ENCODE measurements at places on chromosomes 13 and 19. TPM values are rescaled to one million over a fixed set of nuclear protein-coding genes. Genes with fewer than 3 reads are reported as not detected.

- DNase-seq = no peak
Observed at GRCh38 chr19:2335848-2336247, 7.4 kb downstream of the SPPL2B start.

Gene PSG1
- total RNA-seq = not detected

Gene ANO8
- 12.6 TPM for total RNA-seq

Gene ARHGEF1
- 29.2 TPM for total RNA-seq

- no peak for DNase-seq
Observed at GRCh38 chr13:100290165-100290801, 201.4 kb downstream of the PCCA start.

DNA sequence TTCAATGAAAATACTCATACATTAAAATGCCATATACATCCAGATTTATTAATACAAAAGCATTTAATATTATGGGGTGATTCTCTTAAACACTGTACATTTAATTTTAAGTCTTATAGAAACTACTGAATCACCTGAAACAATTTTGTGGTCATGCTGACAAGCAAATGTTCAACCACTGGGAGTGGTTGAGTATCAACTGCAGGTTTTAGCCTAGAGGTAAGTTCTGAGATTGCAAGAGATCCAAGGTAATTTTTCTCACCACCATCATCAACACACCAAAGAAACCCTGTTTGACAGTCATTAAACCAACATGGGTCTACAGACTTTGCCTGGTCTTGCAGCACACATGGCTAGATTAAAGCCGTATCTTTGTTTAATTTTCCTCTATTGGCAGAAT, 196.3 kb downstream of the LHFPL6 start:
- no peak for DNase-seq

DNA sequence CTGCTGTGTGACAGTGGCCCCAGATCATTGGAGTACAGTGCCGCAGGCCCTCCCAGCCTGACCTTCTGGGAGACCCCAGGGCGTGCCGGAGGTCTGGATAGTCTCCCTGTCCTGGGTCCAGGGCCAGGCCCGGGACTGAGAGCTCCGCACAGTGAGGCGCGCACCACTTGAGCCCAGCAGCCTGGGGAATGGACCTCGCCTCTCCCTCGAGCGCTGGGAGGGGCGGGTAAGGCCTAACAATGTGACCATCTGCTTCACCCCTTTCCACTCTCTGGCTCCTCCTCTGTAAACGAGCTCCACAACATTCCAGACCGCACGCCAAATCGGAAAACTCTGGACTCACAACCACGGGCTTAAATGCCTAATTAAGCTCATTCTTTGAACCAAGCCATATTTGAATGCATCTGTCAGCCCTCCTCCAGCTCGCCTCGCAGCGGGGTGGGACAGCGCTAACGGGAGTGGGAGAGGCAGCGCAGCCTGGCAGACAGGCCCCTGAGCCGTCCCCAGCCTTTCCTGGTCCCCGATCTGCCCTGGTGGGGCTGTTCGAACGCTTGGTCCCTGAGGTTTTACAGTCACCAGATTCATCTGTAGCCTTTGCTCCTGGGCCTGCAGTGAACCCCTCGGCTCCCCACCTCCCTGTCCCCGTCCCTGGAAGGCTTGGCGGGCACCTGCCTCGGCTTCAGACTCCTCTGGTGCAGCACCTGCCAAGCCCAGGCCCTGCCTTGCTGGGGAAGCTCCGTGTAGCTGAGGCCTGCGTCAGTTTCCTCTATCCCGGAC, 120.7 kb upstream of the VSTM2B start:
- peak; percentile 49 for DNase-seq

- no peak for DNase-seq
Observed at GRCh38 chr13:39111145-39111544, 72.9 kb downstream of the NHLRC3 start.

DNA sequence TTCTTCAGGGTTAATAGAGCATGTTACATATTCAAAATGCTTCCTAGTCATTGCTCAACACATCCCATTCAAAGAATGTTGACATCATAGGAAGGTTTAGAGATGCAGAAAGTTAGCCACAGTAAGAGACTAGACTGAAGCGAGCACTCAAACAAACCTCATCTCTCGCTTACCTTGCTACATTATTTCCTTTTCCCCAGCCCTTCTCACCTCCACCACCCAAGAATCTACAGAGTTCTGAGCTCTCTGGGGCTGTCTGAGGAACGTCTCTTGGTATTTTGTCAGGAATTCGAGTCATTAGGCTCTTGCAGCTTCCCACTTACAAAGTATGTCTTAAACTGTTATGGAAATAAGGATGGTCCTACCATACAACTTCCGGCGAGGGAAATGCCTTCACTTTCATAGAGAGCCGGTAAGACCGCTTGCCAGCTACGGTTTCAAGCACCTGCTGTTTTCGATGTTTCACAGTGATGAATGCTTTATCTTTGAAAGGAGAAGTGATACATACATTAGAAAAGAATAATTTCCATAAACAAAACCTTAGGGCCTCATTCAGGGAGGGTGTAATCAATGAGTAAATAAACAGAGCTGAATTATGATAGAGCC, 65.1 kb downstream of the FLT1 start:
- DNase-seq = no peak

DNA sequence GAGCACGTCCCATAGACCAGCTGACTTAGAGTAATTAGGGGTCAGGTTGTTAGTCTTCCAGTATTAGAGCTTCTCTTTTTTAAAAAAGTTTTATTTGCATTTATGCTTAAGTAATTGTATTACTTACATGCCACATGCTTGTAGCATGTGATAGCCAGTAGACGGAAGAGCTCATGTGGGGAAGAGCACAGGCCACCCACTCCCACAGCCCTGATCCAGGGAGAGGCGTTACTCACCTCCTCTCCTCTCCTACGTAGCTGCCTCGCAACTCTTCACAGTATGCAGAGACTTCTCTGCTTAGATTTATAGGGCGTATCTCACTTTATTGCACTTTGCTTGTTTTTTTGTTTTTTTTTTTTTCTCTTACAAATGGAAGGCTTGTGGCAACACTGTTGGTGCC, 95.3 kb upstream of the TEX29 start:
- no peak for DNase-seq

DNA sequence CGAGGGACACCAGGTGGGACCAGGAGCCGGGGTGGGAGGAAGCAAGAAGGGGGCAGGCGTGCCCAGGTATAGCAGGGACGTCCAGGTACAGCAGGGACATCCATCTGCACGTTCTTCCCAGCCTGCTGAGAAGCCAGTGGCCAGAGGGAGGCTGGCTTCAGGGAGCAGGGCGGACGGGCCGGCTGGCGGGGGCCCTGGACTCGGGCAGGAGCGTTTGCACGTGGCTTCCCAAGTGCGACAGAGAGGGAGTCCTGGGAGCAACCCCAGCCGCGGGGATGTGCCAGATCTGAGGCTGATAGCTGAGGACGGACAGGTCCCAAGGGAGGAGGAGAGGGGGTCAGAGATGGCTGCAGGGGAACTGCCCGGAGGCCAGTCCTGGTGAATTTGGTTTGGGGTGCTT, 36.7 kb downstream of the MYO9B start:
- DNase-seq = no peak

Gene CNN2
- total RNA-seq = 137 TPM

DNA sequence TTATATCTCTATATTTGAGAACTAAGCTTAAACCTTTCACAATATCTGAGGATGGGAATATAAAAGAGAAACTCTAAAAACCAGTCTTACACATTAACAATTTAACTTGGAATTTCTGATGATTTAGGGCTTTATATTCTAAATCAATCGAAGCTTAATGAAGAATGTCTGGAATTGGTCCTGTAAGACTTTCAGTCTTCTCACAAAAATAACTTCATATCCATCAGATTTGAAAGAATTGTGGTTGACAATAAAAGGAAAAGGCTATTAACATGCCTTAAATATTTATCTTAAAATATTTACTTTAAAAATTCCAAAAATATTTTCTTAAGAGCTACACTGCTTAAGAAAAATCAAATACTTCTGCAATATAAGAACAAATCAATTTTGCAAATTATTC, 27.3 kb downstream of the MYCBP2 start:
- DNase-seq = no peak

DNA sequence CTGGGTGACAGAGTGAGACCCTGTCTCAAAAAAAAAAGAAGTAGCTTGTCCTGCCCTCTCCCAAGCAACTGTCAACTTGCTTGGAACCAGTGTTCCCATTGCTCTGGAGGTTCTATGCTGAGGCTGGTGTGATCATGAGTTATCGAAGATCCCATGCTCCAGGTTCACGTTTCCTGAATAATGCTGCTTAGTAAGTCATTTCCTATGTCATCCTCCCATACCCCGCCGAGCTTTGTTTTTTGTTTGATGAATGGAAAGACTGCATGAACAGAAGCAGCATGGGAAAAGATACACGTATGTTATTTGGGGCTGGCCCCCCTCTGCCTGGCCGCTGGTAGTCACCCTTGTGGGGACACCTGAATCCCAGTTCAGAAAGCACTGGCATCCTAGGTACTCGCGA, 11.3 kb downstream of the SLC25A42 start:
- DNase-seq = no peak

DNA sequence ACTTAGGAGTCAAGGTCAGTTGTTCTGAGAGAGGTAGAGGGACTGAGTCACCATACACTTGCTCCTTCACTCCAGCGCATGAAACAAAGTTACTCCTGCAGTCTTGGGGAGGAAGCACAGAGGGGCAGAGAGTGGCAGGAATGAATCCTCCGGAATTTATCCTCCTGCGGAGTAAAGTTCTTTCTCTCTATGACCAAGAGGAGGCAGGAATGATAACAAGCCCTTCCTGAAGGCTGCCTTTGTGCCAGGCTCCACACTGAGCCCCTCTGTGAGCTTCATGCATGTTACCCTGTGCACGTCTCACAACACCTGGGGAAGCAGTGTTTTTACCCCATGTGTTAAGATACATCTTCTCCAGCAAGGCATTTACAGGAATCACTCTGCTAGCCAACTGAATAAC, 458.4 kb downstream of the KLF12 start:
- DNase-seq = no peak

DNA sequence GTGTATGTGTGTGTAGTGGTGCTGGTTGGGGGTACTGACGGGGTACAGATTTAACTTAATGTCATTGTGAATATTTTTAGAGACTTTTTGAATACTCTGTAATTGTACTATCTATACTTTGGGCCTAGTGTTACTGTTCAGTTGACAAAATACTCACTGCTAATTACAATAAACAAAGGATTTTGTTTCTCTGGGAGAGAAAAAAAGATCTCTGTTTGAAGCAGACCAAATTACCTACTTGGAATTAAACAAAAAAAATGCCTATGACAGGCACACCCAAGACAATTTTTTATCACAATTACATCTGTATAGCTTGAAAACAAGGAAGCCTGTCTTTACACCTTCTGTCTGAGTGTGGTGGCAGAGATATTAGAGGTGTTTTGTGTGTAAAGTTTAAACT, 45.1 kb downstream of the OLFM4 start:
- DNase-seq = no peak

DNA sequence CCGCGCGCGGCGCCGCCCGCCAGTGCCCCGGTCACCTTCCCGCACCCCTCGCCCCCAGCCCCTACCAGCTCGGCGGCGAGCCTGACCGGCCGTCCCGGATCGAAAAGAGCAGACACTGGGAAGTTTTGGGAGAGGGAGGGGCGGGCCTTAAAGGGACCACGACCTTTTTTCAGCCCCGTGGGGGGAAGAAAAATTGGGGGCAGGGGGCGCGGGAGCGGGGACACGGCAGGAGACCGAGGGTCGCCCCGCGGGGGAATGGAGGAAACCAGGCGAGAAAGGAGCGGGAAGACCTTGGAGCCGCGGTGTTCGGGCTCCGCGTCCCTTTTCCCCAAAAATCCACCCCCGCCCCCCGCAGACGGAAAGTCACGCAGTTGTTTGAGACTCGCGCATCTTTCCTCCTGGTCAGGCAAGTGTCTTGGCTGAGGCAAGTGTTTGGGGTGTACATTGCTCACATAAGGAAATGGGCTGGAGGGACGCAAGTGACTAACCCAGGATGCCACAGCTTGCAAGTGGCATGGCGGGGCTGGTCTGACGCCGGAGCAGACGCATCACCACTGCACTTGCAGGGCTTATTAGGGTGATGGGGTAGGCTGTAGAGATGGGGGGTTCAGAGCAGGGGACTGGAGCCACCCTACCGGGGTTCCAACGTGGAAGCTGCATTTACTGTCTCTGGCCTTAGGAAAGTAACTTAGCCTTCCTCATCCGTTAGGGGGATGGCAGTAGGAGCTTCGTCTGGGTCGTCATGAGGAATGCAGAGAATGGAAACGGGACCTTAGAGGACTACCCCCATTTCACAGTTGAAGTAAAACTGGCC, 2.7 kb upstream of the HNRNPL start:
- DNase-seq = peak; percentile 70

Gene CCDC70
- total RNA-seq = not detected

DNA sequence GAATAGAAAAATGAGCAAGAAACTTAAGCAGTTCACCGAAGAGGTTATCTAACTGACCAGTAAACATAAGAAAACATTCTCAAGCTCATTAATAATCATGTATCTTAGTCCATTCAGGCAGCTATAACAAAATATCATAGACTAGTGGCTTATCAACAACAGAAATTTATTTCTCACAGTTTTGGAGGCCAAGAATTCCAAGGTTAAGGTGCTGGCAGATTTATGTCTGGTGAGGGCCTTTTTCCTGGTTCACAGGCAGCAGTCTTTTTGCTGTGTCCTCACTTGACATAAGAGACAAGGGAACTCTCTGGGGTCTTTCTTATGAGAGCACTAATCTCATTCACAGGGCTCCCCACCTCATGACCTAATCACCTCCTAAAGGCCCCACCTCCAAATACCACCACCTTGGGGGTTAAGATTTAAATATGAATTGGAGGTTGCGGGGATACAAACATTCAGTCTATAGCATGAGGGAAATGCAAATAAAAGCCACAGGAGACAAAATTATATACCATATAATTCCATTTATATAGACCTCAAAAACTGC, 123.6 kb downstream of the ZAR1L start:
- no peak for DNase-seq

DNA sequence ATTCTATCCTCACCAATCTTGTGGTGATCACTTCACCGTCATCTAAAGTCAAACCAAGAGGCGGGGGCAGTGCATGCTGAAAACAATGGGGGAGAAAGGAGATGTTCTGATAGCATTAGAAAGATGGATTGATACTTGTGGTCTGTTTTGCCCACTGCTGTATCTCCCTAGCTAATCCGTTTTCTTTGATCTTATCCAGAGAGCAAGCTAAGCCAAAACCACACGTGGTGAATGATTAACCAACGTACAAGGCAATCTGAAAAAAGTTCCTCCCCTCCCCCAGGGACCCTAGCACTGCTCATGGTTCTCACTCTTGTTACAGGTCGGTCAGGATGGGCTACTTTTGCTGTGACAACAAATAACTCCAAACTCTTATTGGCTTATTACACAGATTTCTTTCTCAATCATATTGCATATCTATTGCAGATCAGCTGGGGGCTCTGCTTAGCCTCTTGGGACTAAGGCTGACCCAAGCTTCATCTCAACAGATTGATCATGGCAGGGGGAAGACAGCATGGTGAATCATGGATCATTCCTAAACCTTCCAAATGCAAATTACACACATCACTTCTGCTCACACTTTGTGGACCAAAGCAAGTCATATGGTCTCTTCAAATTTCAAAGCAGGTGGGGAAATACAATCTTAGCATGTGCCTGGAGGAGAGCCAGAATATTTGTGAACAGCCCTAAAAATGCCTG, 11.9 kb upstream of the C13orf42 start:
- no peak for DNase-seq

All from uterus (tissue), 4 donors.